SW480 (cell line): ENCODE measurements at places on chromosomes 5 and 9.

DNA sequence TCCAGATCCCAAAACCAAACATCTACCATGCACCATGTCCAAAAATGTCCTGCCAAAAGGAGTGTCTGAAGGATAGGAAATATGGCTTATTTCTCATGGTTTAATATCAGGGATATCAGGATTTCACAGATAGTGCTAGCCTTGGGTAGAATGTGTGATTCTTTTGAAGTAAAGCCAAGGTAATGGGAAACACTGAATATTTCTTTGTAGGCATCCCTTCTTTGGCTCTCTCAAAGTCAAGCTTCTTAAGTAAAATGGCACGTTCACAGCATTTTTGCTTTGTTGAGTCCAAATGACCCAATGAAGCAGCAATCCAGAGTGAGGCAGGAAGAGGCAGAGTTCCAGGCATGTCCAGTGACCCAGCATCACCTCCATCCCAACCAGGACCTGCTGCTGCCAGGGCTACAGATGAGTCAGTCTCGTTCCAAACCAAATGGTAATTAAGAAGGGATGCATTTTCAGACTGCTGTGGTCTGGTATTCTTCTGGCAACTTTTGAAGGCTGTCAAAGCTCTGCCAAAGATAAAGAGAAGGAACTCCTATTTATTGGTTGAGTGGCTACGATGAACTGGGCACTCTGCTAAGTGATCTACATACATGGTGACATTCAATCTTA lies 678.8 kb upstream of the KLF4 start:
- no peak for DNase-seq

DNA sequence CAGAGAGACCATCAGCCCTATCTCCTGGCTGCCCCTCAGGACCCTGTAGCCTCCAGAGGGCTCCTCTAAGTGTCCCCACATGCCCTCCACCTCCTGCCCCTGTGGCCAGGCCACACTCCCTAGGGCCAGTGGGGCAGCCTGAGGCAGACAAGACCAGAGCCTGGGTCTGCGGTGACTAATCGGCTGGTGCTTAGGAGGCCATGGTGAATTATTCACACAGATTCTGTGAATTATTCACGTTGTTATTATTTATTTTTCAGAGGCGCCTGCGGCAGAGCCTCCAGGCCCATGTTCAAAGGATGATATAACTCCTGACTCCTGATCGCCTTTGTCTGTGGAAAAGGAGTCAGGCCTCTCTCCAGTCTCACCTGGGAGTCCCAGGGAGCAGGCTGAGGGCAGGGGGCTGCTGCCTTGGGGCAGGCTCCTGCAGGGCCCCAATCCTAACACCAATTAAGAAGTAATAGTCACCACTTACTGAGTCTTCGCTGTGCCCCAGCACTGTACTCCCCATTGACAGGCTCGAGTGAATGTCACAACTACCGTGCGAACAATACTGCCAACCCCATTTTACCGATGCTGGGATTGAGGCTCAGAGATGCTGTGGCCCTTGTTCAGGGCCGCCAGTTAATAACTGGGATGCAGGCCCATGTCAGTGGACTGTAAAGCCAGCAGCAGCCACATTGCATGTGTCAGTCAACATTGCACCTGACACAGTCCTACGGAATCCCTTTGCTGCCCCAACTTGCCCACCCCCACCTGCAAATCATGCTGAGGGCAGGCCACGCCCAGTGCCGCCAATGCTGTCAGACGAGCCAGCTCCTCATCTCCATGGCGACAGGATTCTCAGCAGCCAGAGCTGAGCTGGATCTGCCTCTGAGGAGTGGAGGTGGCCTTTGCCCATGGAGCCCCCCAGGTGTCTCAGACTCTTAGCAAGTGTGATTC lies 94.9 kb downstream of the PCDH1 start:
- DNase-seq, result peak; percentile 60

- DNase-seq, result no peak
These were observed 10.9 kb downstream of the ZNF622 start for GRCh38 chr5:16454686-16455085.

DNA sequence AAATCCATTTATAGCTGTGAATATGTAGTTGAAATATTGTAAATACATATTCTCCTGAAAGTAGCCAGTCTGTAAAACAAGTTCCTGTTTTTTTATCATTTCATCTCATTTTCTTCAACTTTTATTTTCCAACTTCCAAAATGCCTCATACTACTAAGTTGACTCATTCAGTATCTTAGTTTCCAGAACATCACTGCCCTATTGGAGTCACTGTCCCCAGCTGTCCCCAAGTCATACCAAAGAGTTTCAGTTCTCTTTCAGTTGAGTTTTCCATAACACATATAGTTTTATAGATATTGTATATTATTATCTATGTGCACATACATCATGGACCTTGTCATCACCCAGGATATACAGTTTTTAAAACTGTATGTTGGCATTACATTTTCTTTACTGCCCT lies 261.7 kb downstream of the CDH12 start:
- DNase-seq, result no peak

GRCh38 chr9:7947577-7947976 lies 148.0 kb upstream of the DMAC1 start:
- no peak for DNase-seq

- DNase-seq, result no peak
These were observed 91.1 kb downstream of the BARX1 start for GRCh38 chr9:93864032-93864431.

- no peak for DNase-seq
These were observed 4.5 kb downstream of the PDE6A start for GRCh38 chr5:149940077-149940574.

DNA sequence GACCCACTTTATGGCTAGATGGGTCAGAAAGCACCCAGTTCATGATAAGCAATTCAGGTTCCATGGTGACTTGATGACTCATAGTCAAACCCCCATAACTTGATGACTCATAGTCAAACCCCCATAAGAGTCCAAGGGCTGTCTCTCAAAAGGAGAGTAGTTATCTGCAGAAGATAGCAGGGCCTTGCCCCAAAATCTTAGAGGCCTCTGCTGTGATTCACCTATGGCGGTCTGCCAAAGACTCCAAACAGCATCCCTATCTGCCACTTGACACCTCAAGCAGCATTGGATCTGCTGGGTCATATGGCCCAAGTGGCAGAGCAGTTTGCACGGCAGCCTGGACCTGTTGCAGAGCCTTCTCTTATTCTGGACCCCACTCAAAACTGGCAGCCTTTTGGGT lies 395.2 kb upstream of the KIF2A start:
- no peak for DNase-seq

DNA sequence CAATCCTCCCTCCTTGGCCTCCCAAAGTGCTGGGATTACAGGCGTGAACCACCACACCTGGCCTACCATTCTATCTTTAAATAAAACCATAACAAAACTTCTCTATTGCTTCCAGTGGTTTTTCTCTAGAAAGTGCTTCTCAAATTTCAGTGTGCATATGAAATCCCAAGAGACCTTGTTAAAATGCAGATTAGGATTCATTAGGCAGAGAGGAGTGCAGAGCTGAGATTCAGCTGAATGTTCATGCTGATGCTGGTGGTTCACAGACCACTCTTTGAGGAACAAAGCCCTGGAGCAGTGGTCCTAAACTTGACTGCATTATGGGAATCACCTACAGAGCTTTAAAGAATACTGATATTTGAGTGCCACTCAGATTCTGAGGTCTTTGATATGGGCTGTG lies 28.2 kb downstream of the CARD6 start:
- DNase-seq, result no peak

- DNase-seq, result no peak
These were observed 832.2 kb downstream of the DTWD2 start for GRCh38 chr5:118156181-118156580.
